ENCODE measurements at places on chromosomes 11 and 22. TPM values are rescaled to one million over a fixed set of nuclear protein-coding genes. Genes with fewer than 3 reads are reported as not detected.

Gene TST
- 61.2 TPM for total RNA-seq

Gene CAVIN3
- total RNA-seq = 26.7 TPM

Gene FGF19
- total RNA-seq = 0.03 TPM

Gene SLC35C1
- total RNA-seq = 31.6 TPM

Gene RIBC2
- total RNA-seq = 3.1 TPM

Gene PRRG4
- 0.57 TPM for total RNA-seq

Gene KDM4E
- not detected for total RNA-seq

Gene APOC3
- not detected for total RNA-seq

Gene ART1
- total RNA-seq = not detected

Gene PYGM
- 0.54 TPM for total RNA-seq

Gene INS
- total RNA-seq = not detected

Gene KRTAP5-5
- not detected for total RNA-seq

Gene LMO2
- 0.22 TPM for total RNA-seq

Gene OR52H1
- total RNA-seq = not detected

Gene HEPHL1
- total RNA-seq = not detected

Gene SIDT2
- total RNA-seq = 5.1 TPM

Gene IL10RA
- total RNA-seq = 0.03 TPM

Gene CRYBB2
- total RNA-seq = not detected

Gene P4HA3
- 45.2 TPM for total RNA-seq

Gene APOBEC3F
- 2.6 TPM for total RNA-seq

Gene OR10A2
- total RNA-seq = not detected

Gene ASCL3
- not detected for total RNA-seq

Gene B3GAT3
- total RNA-seq = 41.3 TPM

Gene PIK3IP1
- 1.5 TPM for total RNA-seq

Gene HEPACAM
- total RNA-seq = not detected
